ENCODE measurements at places on chromosomes 6 and 20.

DNA sequence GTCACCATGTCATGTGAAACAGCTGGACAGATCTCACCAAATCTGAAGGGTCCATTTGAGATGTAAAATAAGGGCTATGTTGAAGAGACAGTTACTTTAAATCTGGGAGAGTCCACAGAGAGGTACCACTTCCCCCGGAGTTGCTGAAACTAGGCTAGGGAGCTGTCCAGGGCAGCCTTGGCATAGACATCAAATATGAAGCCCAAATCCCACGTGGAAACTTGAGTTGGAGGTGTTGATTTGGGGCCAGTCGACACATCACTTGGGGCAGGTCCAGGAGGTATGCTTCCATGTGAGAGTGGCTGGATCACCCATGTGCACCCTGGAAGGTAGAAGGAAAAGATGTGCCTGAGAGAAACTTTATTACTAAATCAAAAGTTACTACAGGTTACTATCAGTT, 12.0 kb upstream of the SERPINB9 start:
- no peak for DNase-seq

DNA sequence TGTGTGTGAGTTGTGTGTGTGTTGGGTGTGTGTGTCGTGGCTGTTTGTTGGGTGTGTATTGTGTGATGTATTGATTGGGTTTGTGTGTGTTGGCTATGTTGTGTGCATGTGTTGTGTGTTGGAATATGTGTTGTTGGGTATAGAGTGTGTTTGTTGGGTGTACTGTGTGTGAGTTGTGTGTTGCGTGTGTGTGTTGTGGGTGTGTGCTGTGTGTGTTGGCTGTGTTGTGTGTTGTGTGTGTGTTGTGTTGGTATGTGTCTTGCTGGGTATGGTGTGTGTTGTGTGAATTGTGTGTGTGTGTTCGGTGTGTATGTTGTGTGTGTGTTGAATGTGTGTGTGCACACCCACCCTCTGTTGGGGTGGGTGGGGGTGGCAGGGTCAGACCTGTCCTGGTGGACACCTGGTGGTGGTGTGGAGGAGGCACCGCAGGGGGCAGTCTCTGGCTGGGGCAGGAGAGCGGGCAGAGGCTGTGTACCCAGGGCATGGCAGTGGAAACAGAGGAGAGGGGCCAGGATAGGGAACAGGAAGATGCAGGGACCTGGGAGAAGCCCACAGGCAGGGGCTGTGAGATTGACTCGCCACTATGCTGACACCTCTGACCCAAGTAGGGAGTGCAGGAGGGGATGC, 25.5 kb upstream of the PXDC1 start:
- DNase-seq, result no peak

DNA sequence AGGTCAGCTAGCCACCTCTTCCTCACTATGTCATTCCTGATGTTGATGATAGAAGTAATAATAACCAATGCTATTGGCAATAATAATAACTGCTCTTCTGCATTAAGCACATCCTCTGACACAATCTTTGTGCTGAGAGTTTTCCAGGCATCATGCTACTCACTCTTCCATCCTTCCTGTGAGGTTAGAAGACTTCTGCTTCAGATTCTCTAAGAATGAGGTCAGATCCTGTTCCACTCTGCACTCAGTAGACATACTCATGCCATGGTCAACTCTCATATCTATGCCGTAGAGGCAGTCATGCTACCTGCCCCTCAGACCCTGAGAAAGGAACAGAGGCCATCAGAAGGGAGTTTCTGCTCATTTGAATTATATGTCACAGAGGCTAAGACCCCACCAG, 98.1 kb upstream of the TOP1 start:
- DNase-seq, result no peak

- no peak for DNase-seq
Measured at GRCh38 chr6:156691018-156691417, 86.2 kb upstream of the ARID1B start.

- no peak for DNase-seq
Measured at GRCh38 chr6:41040101-41040939, 1.3 kb upstream of the UNC5CL start.
